ENCODE measurements at places on chromosomes 11 and 22.
A peak's percentile ranks its signal among the peaks of the same experiment; 100 is the strongest.

DNA sequence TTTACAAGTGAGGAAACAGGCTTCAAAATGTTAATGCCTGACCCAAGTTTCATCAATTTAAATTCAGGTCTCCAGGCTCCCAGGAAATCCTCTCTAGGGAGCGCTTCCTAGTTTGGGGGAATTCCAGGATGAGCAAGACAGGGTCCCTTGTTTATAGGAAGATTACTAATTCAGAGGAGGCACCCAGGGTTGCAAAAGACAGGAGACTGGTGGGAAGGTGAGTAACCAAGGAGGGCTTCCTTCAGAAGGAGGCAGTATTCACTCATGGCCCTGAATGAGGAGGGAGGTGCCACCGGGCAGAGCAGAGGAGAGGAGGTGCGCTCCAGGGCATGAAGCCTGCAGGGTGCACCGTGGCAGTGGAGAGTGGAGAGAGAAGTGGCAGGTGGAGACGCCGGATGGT is 1.6 kb downstream of the TMEM132A start:
- DNase-seq: no peak

GRCh38 chr11:66362481-66363147 is 8.9 kb downstream of the SLC29A2 start:
- no peak for DNase-seq

DNA sequence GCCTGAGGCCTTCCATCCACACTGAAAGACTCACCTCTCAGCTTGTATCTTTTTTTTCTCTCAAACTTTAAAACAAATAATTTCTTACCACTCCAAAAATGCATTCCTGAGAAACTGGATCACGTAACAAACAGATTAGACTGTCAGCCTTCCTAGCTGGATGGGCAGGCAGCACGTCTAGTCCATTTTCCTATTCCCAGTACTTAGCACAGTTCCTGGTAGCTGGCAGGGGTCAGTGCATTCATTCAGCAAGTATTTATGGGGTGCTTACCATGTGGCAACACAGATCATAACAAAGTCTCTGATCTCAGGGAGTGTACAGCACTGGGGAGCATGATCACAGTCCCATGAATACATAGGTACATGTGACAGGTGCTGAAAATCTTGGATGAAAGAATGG is 89.6 kb downstream of the UBASH3B start:
- no peak for DNase-seq

DNA sequence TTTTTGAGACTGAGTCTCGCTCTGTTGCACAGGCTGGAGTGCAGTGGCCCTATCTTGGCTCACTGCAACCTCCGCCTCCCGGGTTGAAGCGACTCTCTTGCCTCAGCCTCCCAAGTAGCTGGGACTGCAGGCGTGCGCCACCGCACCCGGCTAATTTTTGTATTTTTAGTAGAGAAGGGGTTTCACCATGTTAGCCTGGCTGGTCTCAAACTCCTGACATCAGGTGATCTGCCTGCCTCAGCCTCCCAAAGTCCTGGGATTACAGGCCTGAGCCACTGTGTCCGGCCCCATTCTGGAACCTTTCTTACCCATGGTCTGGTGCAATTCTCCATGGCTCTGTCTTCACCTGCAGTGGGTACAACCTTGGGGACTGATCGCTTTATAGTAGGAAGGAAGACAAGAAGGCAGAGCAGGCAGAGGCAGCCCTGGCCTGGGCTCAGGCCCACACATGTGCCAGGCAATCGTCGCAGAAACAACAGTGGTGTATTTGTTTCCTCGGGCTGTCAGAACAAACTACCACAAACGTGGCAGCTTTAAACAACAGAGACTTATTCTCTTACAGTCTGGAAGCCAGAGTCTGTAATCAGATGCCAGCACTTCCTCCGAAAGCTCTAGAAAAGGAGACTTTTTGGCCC is 4.0 kb upstream of the PTGDR2 start:
- no peak for DNase-seq

- DNase-seq: no peak
These were observed 43.2 kb upstream of the RDX start for GRCh38 chr11:110339456-110340250.

GRCh38 chr22:38065539-38065938 is 8.3 kb downstream of the PICK1 start:
- DNase-seq: no peak

- no peak for DNase-seq
These were observed 167.3 kb downstream of the NTM start for GRCh38 chr11:131537748-131538147.

- DNase-seq: no peak
These were observed 617 bp downstream of the CSKMT start for GRCh38 chr11:62665599-62666258.

GRCh38 chr11:77287615-77288273 is 13.7 kb downstream of the GDPD4 start:
- no peak for DNase-seq

DNA sequence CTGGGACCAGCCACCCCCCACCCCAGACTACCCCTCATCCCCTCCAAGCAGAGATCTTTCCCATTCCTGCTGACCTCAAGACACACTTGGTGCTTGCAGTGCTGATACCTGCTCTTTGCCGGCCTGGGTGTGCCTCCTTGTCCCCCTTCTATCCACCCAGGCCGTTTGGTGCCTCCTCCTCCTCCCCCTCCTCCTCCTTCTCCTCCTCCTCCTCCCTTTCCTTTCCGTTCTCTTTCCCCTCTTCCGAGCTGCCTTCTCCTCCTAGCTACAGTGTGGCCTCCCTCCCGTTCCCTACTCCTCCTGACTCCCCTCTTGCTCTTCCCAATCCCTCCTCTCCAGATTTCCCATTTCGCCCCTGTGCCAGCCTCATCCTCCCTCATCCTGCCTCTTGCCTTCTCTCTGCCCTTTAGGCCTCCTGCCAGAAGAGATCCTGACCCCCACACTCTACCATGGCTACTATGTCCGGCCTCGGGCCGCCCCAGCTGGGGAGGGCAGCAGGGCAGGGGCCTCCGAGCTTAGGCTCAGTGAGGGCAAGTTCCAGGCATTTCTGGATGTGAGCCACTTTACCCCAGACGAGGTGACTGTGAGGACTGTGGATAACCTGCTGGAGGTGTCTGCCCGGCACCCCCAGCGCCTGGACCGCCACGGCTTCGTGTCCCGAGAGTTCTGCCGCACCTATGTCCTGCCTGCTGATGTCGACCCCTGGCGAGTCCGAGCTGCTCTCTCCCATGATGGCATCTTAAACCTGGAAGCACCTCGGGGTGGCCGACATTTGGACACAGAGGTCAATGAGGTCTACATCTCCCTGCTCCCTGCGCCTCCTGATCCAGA is 712 bp downstream of the HSPB2 start:
- no peak for DNase-seq

- DNase-seq: no peak
These were observed 10.0 kb downstream of the SIK2 start for GRCh38 chr11:111612224-111612623.

- DNase-seq: no peak
These were observed 119.4 kb downstream of the ARHGAP8 start for GRCh38 chr22:44871782-44872181.

- DNase-seq: no peak
These were observed 69.5 kb downstream of the PRCP start for GRCh38 chr11:82830746-82831145.

DNA sequence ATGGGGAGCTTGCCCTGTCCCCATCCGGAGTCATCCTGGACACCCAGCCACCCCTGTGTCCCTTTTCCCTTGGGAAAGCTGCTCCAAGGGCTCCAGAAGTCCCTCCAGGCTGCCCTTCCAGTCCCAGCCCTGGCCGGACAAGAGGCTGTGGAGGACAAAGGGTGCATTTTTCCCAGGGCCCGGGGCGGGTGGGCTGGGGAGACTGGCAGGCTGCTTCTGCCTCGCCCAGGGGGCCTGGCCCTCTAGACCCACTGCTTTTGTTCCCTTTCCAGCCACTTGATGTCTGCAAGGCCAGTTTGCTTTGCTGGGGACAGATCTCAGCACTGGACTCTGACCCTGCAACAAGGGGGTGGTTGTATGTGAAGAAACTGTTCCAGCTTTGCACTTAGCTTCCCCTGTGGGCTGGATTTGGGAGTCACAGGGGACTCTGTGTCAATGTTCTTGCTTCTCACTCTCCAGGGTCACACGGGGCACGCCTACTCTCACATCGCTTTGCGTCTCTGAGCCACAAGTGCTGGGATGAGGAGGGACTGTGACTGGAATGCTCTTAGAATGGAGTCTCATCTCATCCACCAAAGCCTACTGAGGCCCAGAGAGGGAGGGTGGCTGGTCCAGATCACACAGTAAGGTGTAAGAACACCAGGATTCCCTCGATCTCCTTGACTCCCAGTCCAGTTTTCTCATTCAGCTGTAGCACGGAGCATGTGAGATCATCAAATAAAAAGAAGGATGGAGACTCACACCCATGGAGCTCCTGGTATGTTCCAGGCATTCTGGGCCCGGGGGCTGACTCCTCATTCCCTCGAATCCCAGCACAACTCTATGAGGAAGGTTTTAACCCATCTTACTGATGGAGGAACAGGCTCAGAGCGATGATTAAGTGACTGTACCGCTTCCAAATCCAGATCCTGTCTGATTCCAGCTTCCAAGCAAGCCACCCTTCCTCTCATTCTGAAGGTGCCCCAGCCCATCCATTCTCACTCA is 59.9 kb downstream of the FBXO7 start:
- DNase-seq: no peak

GRCh38 chr11:132620423-132620822 is 911.9 kb downstream of the OPCML start:
- DNase-seq: no peak

- DNase-seq: peak; percentile 10
These were observed 6.4 kb downstream of the STARD10 start for GRCh38 chr11:72787216-72788104.

- DNase-seq: peak; percentile 63
These were observed 20.3 kb downstream of the CLPB start for GRCh38 chr11:72413914-72414628.

- DNase-seq: no peak
These were observed 17.5 kb downstream of the CSNK1E start for GRCh38 chr22:38299770-38300102.

- DNase-seq: no peak
These were observed 31.3 kb upstream of the YPEL1 start for GRCh38 chr22:21766691-21767462.

- no peak for DNase-seq
These were observed 366.9 kb downstream of the BRD1 start for GRCh38 chr22:49460592-49461281.

DNA sequence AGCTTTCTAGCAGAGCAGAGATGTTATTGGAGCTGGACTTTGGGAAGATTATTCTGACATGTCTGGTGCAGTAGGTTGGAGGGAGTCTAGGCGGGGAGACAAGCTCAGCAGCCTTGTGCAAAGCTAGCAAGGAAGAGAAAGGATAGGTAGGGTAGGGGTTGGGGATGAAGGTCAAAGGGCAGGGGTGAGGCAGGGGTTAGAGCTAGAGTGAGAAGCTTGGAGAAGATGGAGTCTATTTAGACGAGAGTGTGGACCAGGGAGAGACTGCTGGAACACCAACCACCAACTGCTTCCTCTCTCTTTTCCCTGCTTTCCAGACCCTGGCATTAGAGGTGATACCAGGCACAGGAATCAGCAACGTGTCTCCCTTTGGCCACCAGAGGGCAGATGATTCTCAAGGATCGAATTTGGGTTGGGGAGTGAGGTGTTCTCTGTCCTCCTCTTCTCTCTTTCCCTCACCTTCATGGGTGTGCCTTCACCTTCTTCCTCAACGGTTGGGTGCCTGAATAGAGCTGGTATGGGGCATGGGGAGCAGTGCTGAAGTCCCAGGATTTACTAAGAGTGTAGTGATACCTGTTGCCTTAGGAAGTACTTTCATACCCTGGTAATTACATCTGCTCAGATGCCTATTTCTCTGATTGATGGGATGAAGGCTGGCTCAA is 1.8 kb upstream of the MARK2 start:
- peak; percentile 68 for DNase-seq

Data from D721Med (cell line).